ENCODE measurements at places on chromosomes 3 and 15.
A peak's percentile ranks its signal among the peaks of the same experiment; 100 is the strongest.

DNA sequence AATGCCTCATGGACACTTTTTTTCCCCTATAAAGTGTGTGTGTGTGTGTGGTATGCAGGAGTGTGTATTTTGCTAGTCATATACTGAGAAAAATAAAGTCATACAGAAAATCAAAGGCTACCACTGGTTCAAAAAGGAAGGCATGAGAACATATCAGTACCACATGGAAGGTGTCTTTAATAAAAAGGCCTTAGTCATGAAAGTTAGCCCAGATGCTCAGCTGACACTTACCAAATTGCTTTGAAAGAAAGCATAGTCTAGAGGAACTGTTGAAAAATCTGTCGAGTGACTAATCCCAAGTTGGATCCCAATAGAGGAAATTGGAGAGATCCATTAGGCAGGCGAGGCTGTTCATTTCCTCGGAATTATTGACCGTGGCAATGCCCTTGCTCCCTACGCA, 432.9 kb upstream of the CFAP20DC start:
- no peak for DNase-seq

DNA sequence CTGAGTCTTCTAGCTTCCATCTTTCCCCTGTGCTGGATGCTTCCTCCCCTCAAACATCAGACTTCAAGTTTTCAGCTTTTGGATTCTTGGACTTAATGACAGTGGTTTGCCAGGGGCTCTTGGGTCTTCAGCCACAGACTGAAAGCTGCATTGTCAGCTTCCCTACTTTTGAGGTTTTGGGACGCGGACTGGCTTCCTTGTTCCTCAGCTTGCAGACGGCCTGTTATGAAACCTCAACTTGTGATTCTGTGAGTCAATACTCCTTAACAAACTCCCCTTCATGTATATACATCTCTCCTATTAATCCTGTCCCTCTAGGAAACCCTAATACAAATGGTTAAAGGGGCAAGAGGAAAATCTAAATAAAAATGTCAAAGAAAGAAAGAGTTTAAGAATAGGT, 100.1 kb downstream of the ABI3BP start:
- no peak for DNase-seq

DNA sequence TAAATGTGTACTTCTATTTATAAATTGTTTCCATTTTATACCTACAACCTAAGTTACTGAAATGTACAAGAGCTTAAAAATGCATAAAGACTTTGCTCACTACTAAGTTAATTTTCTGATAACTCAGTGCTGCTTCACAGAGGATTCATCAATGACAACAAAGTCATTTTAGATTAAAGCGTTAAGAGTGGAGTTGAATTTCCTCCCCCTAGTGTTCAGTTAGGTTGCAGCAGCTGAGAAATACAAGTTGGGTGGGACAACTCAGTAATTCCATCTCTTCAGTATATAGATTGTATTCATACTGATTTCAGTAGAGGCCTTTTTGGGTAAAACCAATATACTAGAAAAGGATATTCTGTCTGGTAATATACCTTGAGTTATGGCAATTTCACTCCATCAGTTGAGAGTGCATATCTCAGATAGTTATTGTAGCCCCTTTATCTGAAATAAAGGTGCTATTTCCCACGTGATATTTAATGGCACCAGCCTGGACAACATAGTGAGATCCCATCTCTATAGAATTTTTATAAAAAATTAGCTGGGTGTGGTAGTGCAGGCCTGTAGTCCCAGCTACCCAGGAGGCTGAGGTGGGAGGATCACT, 6.9 kb upstream of the RPL35A start:
- no peak for DNase-seq

- DNase-seq: no peak
These were observed 23.2 kb downstream of the CYP8B1 start for GRCh38 chr3:42852441-42852840.

DNA sequence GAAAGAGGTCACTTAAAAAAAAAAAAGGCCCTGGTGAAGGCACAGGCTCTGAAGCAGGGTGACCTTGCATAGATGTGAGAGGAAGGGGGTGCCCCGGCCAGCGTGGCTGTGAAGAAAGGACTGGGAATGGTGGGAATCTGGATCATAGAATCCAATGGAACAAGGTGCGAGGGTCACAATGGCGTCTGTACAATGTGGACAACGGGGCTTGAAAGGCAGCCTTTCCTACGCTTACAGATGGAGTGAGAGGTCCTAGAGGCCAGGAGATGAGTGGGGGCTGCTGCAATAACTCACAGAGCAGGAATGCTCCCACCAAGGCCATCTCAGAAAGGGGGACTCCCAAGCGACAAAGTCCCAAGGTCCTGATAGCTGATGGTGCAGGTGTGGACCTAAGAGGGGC, 162.2 kb downstream of the ATP10A start:
- DNase-seq: no peak

GRCh38 chr3:157175691-157176507, 16.0 kb upstream of the CCNL1 start:
- peak; percentile 37 for DNase-seq

DNA sequence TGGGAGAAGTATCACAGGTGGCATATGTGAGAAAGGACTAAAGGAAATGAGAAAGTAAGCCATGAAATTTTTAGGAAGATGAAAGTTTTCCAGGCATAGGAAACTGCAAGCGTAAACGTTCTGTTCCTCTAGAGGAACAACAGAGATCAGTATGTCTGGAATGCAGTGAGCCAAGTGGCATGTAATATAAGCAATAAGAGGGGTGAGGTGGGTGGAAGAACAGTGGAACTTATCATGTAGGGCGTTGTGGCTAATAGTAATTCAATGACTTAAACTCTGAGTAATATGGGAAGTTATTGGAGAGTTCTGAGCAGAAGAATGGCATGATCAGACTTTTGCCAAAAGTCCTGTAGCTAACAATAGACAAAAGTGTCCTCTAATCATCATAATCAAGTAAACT, 902.9 kb downstream of the EPHA3 start:
- DNase-seq: no peak

DNA sequence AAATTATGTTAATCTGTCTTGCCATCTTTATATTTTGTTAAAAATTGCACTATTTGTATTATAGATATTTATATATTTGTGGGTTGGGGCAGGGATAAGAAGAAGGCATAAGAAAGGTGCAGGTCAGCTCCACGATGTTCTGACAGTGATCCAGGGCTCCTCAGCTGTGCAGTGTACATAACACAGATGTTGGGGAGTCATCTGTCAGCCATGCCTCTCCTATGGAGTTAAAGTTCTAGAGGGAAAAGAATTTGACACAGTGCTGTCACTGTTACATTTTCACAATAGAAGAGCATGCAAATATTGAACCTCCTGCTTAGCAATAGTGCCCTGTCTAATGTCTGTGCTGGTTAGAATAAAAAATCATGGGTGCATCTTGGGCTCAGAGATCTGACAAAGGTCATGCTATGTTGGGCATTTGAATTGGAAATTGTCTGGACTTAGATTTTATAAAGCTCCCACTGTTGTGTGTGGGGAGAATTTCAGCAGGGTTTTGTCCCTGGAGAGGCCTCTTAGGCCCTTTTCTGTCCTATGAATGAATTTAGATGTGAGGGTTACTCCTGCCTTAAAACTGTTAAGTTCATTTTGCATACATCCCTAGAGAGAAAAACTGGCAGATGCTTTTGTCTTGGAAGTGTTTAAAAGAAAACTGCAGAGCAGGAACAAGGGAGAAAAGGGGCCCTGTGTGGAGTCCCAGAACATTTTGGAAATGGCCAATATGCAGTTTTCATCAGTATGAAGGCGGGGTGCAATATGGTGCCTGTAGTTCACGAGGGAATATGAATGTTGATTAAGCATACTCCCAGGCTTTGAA, 20.4 kb downstream of the CDIN1 start:
- no peak for DNase-seq

DNA sequence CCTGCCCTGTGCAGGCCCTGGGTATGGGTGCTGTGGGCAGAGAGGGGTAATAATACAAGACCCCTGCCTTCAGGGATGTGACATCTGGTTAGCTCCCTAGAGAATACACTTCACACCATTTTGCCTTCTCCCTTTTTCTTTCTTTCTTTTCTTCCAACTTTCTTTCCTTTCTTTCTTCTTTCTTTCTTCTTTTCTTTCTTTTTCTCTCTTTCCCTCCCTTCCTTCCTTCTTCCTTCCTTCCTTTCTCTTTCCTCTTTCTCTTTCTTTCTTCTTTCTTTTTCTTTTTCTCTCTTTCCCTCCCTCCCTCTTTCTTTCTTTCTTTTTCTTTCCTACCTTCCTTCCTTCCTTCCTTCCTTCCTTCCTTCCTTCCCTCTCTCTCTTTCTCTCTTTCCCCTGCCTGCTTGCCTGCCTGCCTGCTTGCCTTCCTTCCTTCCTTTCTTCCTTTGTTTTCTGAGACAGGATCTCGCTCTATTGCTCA, 68.4 kb upstream of the ABHD17C start:
- DNase-seq: no peak

- DNase-seq: peak; percentile 58
These were observed 199.5 kb downstream of the GOLGA6L6 start for GRCh38 chr15:20341901-20342600.

DNA sequence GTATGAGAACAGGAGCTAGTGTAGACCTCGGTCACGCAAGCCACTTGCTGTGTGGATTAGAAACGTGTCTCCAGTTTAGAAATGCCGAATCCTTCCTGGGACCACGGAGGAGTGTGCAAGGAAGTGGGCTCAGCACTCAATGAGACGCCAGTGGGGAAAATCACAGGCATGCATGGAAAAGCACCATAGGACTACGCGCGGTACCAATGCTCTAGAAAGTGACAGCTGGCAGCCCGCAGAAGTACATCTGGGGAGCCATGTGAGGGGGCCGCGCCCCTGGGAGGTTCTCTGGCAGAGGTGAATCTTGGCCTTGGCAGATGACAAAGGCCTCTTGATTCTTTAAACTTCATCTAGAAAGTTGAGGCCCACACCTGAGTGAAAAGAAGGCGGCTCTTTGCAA, 99.3 kb downstream of the LRRK1 start:
- no peak for DNase-seq

DNA sequence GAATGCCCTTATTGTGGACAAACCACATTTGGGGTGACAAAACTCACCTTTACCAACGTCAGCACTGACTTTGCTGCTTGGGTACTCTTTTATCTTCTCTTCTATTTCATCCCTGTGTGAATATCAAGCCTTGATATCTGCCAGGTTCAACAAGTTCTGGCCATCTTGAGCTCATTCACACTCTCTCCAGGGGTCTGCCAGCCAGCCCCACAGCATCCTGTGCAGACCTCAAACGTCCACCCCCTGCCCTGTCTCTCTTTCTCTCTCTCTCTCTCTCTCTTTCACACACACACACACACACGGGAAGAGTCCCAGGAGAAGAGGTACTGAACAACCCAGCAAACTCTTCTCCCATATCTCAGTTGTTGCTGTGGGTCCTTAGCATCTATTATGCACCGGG, 10.7 kb downstream of the ILDR1 start:
- no peak for DNase-seq

GRCh38 chr3:66991459-66991858, 6.6 kb upstream of the KBTBD8 start:
- no peak for DNase-seq

- peak; percentile 50 for DNase-seq
These were observed 570.0 kb upstream of the NR2F2 start for GRCh38 chr15:95760508-95760907.

GRCh38 chr15:68278595-68279405, 1.3 kb downstream of the FEM1B start:
- DNase-seq: no peak

DNA sequence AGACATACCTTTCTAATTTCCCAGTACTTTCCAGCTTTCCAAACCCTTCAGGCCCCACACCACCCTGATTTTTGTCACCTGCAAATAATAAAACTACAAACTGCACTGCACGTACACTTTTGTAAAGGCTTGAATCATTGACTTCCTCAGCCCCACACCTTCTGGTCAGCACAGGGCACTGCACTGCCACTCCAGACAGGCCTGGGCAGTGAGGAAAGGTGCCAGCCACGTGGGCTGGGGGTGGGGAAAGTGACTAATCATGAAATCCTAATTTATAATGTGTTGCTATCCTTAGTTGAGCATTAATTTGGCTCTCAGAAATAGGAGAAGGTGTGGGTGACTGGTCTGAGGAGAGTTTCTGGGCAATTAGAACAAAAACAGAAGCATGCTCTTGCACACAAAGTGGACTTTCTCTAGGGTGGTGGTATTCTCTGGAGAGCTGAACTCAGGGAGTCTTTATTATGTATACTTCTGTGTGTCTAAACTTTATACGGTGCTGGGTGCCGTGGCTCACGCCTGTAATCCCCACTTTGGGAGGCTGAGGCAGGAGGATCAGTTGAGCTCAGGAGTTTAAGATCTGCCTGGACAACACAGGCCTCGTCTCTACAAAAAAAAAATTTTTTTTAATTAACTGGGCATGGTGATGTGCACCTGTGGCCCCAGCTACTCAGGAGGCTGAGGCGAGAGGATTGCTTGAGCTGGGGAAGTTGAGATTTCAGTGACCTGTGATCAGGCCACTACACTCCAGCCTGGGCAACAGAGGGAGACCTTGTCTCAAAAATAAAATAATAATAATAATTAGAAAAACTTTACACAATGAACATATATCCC, 58.2 kb upstream of the FLNB start:
- no peak for DNase-seq

- DNase-seq: no peak
These were observed 266.1 kb upstream of the NR2F2 start for GRCh38 chr15:96064351-96064756.

DNA sequence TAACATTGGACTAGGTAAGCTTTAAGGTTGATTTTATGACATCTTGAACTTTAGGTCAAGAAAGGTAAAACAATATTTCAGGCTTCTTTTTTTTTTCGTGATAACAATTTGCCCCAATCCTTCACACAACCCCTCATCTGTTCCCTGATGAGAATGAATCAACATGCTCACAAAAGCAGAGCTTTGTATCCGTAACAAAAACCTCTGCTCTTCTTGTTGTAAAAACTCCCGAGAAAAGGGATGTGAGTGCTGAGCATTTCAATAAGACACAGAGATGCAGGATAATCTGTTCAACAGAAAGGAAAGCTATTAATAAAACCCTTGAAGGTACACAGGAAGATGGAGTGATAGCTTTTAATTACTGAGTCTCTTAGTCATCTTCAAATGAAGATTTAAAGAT, 94.3 kb downstream of the RAD18 start:
- no peak for DNase-seq

DNA sequence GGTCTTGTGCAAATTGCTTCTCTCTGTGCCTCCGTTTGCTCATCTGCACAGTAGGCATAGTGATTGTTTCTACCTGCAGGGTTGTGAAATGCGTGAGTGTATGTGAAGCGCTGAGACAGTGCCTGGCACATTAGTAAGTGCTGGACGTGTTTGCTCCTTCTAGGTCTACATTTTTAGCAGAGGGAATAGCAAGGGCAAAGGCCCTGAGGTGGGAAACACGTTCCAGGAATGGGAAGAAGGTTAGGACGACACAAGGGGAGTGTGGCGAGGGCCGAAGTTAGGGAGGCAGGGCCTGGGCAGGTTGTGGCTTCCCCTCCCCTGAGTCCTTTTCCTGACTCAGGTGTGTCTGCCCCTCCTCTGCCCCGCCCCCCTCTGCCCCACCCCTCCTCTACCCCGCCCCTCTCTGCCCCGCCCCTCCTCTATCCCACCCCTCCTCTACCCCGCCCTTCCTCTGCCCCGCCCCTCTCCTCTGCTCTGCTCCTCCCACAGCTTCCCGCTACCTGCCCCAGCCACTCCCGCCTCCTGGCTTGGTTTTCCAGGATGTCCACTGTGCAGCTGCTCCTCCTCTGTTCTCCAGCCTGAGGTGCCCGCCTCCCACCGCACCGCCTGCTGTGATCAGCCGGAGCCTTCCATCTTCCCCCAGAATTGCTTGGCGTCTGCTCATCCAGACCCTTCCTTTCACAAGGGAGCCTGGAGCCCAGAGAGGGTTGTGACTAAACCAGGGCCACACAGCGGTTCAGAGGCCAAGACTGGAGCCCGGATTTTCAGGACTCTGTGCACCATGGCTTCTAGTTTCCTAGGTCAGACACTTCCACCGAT, 31.1 kb upstream of the SMAD6 start:
- DNase-seq: peak; percentile 57

All from nephron progenitor cell (in vitro differentiated cells).